ENCODE measurements at places on chromosomes 5 and 9.

DNA sequence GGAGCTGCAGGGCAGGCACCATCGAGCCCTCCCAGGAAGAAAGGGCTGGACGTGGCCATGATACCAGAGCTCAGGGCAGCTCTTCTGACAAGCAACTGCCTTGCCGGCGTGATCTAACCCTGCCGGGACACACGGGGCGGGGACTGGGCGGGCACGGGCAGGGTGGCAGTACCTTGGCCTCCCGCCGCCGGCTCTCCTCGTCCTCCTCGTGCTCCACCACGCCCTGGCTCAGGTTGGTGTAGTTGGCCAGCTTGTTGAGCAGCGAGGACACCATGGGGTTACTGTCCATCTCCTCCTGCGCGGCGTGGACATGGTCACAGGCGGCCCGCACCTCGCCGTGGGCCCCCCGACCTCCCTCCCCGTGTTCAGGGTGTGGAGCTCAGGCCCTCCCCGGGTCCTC, 18.5 kb downstream of the SLC12A7 start:
- DNase-seq, result no peak

DNA sequence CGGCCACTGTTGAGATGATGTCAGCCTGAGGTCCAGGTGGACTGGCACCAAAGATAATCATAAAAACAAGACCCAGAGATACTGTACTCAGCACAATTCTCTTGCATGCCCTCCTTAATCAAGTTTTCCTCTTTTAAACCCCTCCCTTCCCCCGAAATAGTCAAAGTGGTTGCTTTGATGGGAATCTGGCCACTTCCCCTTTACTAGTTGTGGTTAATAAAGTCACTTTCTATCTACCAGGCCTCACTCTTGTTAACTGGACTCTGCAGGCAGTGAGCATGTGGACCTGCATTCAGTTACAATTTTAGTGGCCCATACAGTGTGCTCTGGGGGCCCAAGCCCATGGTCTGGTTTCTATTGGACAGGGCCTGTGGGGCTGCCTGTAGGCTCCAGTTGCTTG, 17.5 kb downstream of the FBP2 start:
- DNase-seq, result no peak

GRCh38 chr9:69386651-69387050, 61.6 kb downstream of the ENTREP1 start:
- no peak for DNase-seq

- DNase-seq, result no peak
Observed at GRCh38 chr9:134629061-134629585, 12.5 kb upstream of the COL5A1 start.

DNA sequence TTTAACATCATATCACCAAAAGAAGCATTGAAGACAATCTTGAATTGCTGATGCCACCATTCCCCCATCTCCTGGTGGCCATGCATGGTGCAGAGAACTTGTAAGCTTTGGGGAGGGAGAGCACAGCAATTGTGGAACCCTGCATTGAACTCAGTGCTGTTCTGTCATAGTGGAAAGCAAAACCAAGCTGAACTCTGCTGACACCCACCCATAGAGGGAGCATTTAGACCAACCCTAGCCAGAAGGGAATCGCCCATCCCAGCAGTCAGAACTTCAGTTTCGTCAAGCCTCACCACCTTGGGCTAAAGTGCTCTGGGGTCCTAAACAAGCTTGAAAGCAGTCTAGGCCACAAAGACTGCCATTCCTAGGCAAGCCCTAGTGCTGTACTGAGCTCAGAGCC, 37.4 kb upstream of the RUSC2 start:
- no peak for DNase-seq

DNA sequence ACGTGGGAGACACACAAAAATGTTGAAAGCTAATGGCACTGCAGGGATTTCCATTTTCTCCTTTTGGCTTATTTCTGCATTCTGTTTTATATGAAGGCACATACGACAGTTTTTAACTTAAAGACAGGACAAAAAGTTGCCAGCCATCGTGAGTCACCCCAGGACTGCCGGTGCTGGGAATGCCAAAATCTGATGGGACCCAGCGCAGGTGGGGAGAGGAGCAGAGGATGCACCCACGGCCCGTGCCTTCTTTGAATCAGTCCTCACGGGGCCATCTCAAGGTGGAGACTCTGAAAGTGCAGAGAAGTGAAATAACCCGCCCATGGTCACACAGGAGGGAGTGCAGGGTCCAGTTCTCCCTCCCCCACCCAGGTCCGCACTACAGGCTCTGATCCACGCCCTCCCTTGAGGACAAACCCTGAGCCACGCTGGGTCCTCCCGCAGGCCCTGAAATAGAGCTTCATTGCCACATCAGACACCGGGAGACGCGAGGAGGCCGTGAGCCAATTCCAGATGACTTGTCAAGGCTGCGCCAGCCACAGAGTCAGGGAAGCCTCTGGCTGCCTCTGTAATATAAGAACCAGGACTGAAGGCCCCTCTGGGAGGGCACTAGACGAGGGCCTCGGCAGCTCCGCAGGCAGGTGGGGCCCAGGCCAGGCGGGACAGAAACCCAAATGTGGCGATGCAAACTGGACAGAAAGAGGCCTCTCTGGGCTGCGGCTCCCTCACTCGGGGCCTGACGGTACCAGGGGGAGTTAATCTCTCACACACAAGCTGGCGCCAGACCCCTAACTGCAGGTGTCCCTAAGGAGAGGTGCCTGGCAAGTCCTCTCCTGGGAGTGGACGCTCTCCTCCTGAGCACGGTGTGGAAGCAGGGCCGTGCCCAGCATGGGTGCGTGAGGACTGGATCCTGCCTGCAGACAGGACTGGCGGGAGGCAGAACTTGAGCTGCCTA, 22.9 kb downstream of the ADAMTS2 start:
- no peak for DNase-seq

DNA sequence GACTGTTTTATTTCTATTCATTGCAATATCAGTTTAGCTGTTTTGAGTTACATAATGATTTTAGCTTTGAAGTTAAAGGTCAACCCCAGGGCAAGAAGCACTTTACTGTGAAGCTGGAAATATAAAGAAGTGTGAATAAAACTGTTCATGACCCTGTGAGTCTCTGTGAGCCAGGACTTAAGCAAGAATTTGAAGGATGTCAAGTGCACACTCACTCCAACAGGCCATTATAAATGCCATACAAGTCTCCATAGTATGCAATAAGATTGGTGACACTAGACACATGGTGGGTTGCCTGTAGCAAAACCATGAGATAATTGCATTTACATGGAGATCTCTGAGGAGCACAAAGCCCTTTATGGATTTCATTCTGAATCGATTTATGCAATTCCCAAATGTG, 318.7 kb upstream of the ITGA1 start:
- DNase-seq, result no peak

DNA sequence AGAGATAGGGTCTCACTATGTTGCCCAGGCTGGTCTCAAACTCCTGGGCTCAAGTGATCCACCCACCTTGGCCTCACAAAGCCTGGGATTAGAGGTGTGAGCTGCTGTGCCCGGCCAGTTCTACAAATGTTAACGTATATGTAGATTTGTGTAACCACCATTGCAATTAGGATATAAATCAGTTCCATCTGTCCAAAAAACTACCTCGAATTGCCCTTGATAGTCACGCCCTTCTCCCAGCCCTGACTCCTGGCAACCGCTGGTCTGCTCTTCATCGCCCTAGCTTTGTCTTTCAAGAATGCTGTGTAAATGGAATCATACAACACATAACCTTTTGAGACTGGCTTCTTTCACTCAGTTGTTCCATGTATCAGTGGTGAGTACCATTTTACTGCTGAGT, 46.1 kb upstream of the PPARGC1B start:
- DNase-seq, result no peak

DNA sequence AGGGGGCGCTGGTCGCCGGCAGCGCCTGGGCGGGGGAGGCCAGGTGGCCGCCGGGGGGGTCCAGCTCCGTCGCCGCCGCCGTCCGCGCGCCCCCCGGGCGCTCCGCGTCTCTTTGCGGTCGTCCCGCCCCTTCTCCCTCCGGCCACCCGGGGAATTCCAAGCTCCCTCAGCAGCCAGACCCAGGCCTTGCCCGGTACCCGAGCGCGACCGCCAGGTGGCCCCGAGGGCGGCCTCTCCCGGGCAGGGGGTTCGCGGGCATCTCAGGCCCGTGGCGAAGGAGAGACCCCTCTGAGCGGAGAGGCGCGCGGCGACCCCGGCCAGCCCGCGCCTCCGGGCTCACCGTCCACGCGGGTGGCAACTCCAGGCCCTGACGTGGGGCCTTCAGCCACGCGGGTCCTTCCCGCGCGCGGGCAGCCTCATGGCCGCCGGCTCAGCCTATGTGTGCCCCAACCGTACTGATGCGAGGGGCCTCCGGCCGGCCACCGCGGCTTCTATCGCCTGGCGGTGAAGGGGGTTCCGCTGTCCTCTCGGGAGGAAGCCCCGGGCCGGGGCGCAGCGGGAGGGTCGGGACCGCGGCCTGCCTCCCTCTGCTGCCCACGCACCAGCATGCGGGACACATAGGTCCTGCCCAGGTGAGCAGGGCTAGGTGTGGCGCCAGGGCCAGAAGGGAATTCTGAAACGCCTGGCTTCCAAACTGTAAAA, 529 bp upstream of the NRARP start:
- no peak for DNase-seq

DNA sequence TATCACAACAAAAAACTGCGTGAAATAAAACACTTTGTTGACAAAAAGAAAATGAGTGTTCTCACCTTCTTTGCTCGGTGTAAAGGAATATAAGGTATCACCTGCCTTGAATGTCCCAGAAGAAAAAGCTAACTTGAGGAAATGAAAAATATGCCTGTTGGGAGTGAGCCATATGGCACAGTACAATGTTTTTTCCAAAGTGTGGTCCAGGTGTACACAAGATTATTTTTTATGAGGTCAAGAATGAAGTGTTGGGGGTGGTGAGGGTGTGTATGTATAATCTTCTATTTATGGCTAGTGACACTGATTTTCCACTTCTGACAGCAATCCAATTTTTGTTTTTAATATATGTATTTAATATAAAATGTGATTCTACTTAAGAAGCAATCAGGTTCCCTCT, 134.4 kb downstream of the RFX3 start:
- DNase-seq, result no peak

- DNase-seq, result no peak
Observed at GRCh38 chr5:126351153-126351552, 72.1 kb upstream of the GRAMD2B start.

DNA sequence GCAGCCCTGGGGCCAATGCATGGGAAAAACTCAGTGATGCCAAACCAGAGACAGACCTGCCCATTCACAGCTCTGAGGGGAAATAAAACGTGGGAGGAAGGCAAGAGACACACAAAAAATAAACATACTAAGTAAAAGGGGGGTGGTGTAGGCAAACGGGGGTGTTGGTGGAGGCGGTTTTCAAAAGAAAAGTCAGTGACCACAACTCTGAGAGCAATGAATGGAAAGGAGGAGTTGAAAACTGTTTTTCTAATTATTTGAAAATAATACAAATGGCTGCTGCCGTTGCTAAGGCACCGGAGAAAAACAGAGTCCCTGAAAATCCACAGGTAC, 293.5 kb downstream of the EFNA5 start:
- no peak for DNase-seq

DNA sequence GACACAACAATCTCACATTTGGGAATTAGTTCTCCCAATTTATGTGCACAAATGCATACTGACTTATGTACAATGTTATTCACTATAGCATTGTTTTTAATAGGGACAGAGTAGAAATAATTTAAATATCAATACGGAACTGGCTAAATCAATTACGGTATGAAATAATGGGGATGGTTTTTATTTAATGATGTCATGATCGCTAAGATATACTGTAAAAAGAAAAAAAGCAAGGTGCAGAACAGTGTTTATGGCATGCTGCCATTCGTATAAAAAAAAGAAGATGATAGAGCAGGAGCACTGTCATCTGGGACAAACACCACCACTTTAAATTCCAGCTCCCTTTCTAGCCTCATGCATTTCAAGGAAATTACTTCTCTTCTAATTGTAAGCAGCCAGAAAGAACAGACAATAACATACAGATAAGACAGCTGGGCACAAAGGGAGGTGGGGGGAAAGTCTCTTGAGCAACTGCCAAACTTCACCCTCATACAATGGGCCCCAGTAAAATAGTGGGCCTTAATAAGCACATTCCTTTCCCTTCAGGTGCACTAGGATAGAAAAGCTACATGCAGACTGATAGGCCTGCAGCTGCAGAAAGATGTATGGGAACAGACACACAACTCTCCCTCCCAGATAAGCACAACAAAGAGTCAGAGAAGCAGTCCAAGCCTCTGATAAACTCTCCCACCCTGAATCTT, 8.4 kb downstream of the SREK1IP1 start:
- no peak for DNase-seq

DNA sequence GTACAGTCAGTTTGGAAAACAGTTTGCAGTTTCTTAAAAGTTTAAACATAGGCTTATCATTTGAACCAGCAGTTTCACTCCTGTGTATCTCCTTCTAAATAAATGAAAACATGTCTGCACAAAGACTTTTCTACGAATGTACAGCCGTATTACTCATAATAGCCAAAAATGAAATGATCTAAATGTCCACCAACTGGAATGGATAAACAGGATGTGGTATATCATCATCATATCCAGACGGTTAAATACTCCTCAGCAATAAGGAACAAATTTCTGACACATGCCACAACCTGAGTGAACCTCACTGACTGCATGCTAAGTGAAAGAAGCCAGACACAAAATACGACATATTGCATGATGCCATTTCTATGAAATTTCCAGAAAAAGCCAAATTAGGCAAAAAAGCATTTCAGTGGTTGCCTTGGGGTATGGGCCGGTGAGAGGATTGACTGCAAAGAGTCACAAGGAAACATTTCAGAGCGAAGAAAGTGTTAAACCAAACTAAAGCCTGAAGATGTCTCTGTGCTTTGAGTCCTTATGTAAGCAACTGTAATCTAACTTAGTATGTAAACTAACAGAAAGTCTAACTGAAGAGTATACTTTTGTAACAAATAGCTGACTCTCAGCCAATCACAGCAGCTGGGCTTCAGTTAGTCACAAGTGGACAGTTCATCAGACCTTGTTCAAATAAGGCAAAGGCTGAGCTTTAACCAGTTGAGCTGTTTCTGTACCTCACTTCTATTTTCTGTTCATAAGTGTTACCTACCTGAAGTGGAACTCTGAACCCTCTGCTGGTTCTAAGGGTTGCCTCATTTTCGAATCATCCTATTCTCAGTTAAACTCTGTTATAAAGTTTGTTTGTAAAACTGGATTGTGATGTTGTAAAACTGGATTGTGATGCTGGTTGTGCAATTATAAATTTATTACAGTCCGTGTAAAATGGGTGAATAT, 65.2 kb downstream of the TRIO start:
- DNase-seq, result no peak

- DNase-seq, result no peak
Observed at GRCh38 chr5:142640316-142641005, 45.4 kb downstream of the FGF1 start.
